ENCODE measurements at places on chromosomes 1 and 21.

DNA sequence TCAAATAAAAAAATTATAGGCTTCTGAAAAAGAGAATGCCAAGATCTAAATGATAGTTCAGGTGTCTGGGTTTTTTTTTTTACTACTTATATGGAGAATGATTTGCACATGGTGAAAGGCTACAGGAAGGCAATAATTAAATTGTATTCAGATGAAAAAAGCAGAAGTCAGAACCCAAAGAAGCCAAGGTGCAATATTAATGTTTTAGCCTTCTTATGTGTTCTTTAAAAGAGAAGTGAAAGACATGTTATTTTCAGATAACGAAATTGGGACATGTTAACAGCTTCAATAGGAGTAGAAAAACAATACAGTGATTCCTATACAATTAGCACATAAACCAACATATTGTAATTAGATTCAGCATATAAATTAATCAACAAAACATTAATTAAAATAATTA is 452.9 kb upstream of the PRMT6 start:
- DNase-seq, result no peak

DNA sequence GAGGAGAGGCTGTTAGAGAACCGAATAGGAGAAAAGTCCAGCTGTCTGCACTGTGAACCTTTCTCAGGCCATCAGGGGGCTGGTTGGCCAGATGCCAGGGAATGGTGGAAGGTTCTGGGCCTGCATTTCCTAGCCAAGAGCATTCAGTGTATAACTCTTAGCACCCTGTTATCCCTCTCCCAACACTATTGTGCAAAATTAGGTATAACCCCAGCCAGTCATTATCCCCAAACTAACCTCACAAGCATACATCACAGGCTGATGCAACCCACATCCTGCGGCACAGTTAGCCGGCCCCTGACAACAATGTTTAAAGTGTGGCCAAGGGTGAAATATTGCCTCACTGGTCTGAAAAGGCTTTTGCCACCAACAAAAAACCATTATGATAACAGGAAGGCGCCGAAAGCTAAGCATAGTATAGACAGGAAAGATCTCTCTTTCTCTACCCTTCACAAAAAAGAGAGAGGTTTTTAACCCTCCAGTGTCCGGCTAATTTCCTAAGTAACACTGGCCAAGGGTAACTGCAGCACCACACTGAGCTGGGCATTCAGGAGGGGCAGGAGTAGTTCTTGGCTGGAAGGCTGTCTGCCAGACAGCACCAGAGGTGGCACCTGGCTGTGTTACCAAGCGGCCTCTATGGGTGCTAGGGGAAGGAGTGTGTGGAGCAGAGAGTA is 77.3 kb upstream of the BCAR3 start:
- DNase-seq, result no peak

GRCh38 chr1:117826540-117827078 is 102.8 kb downstream of the GDAP2 start:
- peak; percentile 52 for DNase-seq

DNA sequence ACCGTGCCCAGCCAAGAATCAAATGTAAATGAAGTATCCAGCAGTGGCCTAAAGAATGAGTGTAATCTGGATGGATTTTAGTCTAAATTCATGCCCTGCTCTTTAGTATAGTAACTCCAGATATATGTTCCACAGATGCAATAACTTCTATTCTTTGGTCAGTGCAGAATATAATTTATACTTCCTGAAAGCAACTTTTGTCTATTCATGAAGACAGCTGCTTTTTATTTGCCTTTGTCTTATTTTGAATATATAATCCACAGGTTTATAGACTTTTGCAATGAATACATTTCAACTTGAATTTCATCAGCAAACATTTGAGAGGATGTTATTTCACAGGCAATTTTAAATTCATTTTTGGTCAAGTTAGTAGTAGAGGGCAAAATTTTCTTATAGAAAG is 54.4 kb downstream of the CDC42BPA start:
- DNase-seq, result no peak

DNA sequence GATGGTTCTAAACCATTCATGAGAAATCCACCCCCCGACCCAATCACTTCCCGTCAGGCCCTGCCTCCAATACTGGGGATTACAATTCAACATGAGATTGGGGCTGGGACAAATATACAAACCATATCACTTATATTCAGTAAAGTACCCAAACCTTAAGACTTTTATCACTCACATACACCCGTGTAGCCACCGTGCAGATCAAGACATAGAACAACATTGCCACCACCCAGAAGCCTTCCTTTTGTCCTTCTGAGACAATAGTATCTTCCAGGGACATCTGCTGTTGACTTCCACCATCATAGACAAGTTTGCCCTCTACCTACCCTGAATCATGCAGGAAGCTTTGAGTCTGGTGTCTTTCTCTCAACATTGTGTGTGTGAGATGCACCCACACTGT is 37.5 kb downstream of the CLIC6 start:
- no peak for DNase-seq

DNA sequence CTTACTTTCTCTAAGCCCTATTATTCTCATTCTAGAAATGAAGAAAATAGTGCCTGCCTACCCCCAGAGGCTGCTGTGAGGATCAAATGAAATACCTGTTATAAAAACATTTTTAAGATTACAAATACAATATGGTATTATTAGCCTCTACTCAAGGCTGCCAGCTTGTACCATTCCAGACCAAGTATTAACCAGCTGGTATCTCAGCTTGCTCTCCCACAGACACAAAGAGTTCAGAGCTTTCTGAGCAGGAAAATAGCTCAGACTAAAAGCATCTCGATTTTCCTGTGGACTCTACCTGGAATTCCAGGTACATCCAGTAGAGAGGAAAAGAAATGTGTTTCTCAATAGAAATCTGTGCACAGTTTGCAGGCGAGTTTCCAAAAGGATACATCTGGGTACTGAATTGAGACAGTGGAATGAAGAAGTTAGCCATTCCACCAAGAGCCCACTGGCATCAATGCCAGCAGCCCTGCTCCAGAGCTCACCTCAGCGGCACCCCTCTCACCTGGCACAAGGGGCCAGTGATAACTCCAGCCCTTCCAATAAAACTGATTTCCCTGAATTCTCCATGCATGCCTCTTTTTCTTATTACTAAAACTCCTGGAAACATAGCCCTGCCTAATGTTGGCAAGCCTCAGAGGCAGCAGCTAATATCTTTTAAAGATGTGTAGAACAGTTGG is 31.0 kb downstream of the TGFBR3 start:
- no peak for DNase-seq

DNA sequence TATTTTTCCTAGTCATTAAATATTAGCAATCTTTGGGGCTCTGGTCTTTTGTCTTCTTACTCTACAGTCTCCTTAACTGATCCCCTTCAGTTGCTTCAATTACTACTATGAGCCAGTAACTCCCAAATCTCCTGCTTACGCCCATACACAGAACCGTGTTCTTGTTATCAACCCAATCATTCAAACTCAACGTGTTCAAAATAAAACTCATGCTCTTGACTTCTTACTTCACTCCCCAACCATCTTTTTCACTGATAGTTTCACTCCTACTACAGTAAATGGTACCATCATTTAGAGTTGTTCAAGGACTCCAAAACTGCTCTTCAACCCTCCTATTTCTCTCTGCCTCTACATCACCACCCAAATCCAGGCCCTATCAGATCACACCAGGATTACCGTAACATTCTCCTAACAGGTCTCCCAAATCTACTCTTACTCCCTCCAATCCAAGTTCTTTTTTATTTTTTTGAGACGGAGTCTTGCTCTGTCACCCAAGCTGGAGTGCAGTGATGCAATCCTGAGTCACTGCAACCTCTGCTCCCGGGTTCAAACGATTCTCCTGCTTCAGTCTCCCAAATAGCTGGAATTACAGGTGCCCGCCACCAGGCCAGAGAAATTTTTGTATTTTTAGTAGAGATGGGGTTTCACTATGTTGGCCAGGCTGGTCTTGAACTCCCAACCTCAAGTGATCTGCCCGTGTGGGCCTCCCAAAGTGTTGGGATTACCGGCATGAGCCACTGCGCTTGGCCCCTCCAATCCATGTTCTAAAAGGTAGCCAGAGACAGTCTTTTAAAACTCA is 3.0 kb downstream of the YARS1 start:
- no peak for DNase-seq

Measured in smooth muscle cell of the brain vasculature (primary cell).